NCI-H510A (cell line): ENCODE measurements at places on chromosomes 5 and 9.

GRCh38 chr9:37921546-37922300 lies 17.8 kb upstream of the SLC25A51 start:
- no peak for DNase-seq

- DNase-seq, result no peak
These were observed 13.6 kb downstream of the OTULINL start for GRCh38 chr5:14595189-14595588.

DNA sequence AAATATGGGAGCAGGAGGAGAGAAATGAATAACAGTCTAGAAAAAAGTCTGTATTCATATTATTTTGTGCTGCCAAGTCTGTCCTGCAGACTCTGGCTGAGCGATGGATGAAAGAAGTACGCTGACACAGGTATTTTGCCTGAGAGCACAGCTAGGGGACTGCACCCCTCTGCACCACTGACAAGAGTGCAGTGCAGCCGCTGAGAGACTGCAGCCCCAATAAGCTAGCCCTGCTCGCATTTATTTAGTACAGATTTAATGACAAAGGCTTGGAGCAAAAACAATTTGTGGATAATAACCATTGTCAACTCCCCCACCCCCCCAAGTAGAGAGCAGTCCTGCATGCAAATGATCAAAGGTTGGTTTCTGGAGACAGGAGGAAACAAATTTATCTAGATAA lies 13.3 kb upstream of the MRPS30 start:
- no peak for DNase-seq

- no peak for DNase-seq
These were observed 2375.8 kb downstream of the MAT2B start for GRCh38 chr5:165881259-165881658.

GRCh38 chr9:80644044-80644443 lies 1045.3 kb downstream of the TLE1 start:
- DNase-seq, result no peak

DNA sequence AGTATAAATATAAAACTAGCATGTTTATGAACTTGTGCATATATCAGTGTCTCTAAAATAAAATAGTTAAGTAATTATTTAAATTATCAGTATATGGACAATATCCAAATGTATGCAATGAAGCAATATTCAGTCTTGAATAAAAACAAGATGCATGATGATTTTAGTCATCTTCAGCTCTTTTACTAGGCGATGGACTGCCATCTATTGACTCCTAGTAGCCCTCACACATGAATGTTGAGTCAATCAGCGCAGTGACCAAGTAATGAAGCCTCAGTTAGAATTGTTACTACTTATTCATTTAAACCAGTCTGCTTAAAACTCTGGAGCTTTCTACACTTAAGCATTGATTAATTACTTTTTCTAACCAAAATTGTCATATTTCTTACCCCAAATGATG lies 92.9 kb upstream of the GRHPR start:
- DNase-seq, result no peak

DNA sequence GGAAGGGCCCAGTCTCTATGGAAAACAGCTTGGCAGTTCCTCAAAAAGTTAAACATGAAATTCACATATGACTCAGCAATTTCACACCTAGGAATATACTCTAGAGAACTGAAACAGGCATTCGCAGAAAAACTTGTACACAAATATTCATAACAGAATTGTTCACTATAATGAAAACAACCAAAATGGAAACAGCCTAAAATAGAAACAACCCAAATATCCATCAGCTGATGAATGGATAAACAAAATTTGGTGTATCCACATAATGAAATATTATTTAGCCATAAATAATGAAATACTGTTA lies 4.8 kb upstream of the GPR150 start:
- DNase-seq, result no peak

DNA sequence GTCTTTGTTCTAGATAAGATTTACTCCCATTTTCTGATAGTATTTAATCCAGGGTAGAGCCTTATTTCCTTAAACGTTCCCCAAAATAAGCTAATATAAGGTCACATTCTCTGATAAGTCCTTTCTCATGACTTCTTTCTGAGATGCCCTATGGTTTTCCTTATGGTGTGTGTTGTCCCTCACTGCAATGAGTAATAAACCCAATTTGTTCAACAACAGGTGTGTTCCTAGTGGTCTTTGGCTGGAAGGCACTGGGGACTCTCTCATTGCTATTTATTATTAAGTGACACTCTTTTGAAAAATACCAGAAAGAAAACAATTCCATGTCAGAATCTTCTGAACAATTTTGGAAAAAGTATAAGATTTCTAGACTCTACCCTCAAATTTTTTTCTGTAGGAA lies 256.5 kb upstream of the PPP1R2B start:
- no peak for DNase-seq

DNA sequence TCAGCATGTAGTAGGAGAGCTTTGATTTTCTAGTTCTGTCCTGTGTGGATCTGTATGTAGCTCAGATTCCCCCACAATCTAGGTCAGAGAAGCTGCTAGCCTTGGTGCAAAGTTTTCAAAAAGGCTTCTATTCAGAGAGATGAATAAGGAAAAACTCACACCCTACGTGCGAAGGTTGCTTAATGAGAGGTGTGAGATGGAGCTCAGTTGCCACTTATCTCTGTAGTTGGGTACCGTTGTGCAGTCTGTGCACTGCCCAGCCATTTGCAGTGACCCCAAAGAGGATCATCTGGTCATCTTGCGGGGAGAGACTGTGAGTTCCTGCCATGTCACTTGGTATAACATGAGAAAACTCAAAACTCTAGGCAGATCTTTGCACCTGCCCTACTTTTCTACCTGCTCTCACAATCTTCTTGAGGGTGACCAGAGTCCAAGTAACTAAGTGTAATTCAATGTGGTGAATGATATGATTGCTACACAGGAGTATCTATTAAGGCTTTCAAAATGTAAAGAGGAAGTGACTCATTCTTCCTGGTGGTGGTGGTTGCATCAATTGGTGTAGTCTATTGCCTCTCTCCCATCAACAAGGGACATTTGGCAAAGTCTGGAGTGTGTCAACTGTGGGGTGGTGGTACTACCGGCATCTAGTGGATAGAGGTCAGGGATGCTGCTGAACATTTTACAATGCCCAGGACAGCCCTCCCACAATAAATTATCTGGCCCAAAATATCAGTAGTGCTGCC lies 65.2 kb downstream of the TMC1 start:
- DNase-seq, result no peak

GRCh38 chr9:99353408-99353807 lies 131.3 kb downstream of the SEC61B start:
- DNase-seq, result no peak

DNA sequence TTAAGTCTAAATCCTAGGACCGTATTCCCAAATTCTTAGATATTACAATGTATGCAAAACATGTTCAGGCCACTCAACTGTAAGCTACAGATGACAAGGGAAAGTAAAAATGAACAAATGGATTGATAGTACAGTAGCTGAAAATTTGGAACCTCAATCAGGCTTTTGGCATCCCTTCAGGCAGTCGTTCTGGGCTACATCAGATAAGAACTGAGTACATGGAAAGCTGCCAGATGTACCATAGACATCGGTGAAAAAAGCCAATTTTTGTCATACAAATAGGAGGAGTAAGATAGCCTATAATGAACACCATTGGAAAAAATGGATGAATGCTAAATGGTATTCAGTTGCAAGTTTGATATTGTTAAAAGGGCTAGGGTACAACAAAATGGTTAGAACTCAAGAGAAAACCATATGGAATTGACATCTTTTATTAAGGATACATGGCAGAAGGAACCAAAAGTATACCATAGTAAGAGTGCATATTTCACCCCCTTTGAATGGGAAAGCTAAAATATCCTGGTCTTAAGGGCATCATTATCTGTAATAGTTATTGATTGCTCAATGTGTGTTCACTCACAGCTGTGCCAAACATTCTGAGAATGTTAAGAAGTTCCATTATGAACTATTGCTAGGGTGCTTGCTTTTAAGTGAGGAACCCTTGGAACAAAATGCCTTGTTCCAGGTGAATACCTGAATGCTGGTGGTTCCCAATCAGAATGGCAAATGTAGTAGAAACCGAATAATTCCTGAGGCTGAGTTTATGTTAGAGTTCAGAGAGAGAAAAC lies 86.4 kb downstream of the NR3C1 start:
- DNase-seq, result no peak

DNA sequence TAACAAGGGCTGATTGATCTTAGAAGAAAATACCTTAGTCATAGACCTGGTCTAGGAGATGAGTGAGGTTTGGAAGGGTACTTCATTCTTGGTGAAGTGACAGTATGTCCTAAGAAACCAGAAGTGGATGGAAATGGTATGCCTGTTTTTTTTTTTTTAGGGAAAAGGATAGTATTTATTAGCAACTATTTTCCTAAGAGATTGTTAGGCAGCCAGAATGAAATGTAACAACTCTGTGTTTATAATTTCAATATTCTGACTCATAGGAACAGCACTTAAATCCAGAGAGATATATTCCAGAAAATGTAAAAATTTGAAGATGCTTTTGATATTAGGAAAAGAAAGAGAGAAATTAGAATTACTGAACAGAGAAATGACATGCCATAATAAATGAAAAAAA lies 21.2 kb upstream of the ARL14EPL start:
- DNase-seq, result no peak

DNA sequence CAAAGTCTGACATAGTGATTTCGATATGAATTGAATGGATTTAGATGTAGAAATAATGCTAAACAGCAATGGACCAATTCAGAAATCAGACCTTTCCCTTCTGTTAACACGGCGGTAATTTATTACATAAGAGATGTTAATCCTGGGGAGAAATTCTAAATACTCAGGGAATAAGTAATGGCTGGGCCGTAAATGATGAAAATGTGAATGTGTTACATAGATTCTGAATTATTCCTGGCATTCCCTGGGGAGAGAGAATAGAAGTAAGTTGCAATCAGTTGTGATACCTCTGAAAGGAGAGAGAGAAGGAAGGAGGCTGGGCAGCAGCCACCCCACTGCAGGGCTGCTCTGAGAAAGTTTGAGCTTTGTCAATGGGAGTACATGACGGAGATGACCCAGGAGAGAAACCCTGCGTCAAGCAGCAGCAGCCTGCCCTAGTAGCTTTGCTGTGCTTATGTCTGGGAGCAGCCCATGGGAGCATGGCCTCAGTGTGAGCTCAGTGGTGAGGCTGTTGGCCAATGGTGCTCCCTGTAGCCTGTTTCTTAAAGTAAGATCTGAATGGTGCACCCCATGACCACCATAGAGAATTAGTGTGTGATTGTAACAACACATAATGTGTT lies 420.1 kb downstream of the MTRR start:
- no peak for DNase-seq

- no peak for DNase-seq
These were observed 451.3 kb downstream of the SEMA5A start for GRCh38 chr5:9094582-9094981.

DNA sequence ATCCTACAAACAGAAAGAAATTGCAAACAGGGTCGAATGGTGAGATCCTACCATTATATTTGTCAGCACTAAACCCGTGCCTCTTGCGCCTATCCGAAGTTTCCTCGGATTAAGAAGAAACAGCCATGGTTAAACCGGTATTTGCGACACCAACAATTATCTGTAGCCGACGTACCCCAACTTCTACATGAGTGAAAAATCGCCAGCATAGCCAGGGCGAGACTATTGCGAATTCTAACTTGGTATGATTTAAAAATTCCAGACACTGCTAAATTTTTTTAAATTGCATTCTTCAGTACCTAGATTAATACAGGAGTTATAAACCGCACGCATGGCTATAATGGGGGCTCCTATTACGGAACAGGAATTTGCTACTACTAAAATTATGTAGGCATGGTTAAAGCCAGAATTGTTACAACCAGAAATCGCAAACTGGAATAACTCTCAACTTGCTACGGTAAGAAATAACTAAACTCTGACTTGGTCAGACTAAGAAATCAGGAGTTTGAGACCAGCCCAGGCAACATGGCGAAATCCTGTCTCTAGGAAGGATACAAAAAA lies 25.3 kb upstream of the ANXA2R start:
- DNase-seq, result no peak

- DNase-seq, result no peak
These were observed 188.9 kb downstream of the ARHGAP26 start for GRCh38 chr5:142958944-142959682.

DNA sequence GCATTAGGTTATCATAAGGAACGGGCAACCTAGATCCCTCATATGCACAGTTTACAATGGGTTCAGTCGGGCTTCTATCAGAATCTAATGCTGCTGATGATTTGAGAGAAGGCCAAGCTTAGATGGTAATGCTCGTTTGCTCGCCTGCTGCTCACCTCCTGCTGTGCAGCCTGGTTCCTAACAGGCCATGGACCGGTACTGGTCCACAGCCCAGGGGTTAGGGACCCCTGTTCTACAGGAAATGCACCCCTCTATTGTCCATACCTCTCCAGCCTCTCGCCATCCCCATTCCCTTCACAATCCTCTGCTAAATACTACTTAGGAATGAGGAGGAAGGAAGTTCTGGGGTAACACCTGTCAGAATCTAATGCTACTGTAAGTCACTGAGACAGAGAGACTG lies 75.1 kb downstream of the OXCT1 start:
- DNase-seq, result no peak

GRCh38 chr5:80372780-80373179 lies 35.1 kb upstream of the ZFYVE16 start:
- no peak for DNase-seq

- no peak for DNase-seq
These were observed 75.7 kb upstream of the CCDC112 start for GRCh38 chr5:115372146-115372545.

DNA sequence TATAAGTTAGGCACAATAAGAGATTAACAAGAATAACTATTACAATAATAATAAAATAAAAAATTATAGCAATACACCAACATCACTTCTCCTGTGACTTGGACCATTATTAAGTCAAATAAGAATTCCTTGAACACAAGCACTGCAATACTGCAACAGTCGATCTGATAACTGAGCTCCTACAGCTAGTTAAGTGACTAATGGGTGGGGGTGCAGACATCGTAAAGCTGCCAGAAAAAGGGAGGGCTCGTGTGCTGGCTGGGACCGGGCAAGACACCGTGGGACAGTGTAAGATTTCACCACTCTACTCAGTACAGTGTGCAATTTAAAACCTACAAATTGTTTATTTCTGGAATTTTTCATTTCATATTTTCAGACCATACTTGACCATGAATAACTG lies 78.8 kb downstream of the SNX24 start:
- no peak for DNase-seq

DNA sequence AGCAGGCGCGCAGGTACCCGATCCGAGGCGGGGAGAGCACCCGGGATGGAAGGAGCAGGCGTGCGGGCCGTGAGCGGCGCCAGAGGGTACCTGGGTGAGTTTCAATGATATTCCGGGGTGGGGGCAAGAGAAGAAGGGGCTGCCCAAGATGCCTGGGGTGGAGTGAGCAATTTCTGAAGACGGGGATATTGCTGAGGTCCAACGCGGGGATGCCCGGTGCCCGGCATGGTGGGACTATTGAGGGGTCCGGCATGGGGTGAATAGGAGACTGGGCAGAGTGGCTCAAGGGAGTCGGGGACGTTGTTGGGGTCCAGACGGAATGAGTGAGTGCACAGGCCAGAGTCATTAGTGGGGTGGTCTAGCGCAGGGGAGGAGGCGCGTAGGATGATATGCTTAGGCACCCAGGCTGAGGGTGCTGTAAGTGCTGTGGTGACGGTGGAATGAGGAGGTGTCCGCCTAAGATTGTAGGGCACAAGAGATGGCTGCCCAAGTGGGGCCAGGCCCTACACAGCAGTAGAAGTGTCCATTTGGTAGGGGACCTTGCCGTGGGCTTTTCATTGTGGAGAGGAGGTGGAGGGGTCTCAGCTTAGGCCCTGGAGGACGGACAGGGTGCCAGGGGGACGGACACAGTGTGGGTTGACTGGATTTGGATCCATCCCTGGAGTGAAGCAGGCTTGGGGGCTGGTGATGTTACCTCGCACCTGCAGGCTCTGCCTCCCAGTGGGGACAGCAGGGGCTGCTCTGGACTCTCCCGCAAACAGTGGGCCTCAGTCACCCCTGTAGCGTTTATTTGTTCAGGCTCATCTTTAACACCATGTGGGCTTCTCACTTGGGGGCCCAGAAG lies 719 bp downstream of the MIGA2 start:
- no peak for DNase-seq
